ENCODE measurements at places on chromosomes 7 and 10.

- DNase-seq, result no peak
Observed at GRCh38 chr10:96704563-96704962, 15.8 kb downstream of the PIK3AP1 start.

- no peak for DNase-seq
Observed at GRCh38 chr7:2106924-2107323, 125.8 kb downstream of the MAD1L1 start.

GRCh38 chr7:7489546-7489945, 46.1 kb downstream of the COL28A1 start:
- DNase-seq, result no peak

DNA sequence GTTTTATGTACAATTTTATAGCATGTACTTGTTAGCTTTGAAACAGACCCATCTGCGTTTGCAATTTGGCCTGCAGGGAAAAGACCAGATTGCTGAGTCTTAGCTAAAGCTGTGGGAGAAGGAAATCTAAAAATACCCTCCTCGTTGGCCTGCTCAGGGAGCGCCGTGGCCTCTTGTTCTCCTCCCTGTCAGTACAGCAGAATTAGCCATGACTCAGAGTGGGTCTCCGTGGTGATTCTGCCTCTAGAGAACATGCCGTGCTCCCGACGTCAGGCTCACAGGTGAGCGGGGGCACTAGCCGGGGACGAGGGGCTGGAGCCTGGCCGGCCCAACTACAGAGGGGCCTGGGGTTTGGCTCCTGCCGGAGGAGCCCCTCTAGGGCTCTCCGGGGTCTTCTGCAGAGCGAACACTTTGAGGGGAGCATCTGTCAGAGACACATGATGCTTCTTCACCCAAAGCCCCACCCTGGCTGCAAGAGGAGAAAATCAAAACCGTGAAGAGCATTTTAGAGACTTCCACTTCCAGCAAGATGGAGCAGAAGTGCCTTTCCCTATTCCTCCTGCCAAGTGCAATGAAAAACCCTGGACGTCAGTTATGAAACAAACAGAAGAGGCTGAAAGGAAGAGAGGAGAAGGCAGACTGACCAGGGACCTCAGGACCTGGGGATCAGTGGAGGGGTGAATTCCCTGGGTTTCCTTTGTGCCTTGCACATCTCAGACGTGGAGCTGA, 98.9 kb downstream of the LHPP start:
- no peak for DNase-seq

All from stimulated activated naive CD8-positive, alpha-beta T cell treated with anti-CD3 and anti-CD28 coated beads, Interleukin-15, amount 100 ng/mL, for 72 hours (primary cell).